Activated CD4-positive, CD25-positive, alpha-beta regulatory T cell (primary cell): ENCODE measurements at places on chromosomes 3 and 15.

GRCh38 chr15:48395521-48396011 is 64.3 kb downstream of the DUT start:
- DNase-seq: no peak

DNA sequence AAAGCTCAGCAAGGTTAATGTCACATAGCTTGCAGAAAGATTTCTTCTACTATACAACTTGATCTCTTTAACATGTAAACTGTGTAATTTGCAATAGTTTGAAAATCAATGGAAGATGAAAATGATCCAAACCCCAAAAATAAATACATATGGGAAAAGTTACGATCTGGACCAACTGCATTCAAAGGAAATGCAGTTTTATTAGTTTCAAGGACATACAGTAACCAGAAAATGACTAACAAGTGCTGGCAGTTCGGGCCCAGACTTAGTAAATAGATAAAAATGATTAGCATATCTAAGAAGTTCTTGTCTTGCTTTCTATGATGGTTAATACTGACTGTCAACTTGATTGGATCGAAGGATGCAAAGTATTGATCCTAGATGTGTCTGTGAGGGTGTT is 37.3 kb upstream of the LEKR1 start:
- DNase-seq: no peak

GRCh38 chr3:44874308-44874707 is at the start of gene TGM4:
TGM4 (plus strand) TSS chr3:44874608; CDS start chr3:44874679, 71 bp downstream.
- DNase-seq: no peak

- no peak for DNase-seq
These were observed 984 bp downstream of the RNU6-1 start for GRCh38 chr15:67838789-67839332.

- no peak for DNase-seq
These were observed 10.8 kb downstream of the MESD start for GRCh38 chr15:80978685-80979329.

- DNase-seq: no peak
These were observed 172.4 kb downstream of the SPATA16 start for GRCh38 chr3:172968646-172969045.

GRCh38 chr3:169992156-169992555 is 25.5 kb downstream of the SEC62 start:
- DNase-seq: no peak

GRCh38 chr15:90716317-90716975 is 700 bp upstream of the BLM start:
- no peak for DNase-seq
